Activated CD4-positive, alpha-beta memory T cell treated with anti-CD3 and anti-CD28 coated beads for 36 hours (primary cell): ENCODE measurements at places on chromosomes 6 and 20. TPM values are rescaled to one million over a fixed set of nuclear protein-coding genes. Genes with fewer than 3 reads are reported as not detected.

CRISP2 gene
- not detected for total RNA-seq

SLC22A7 gene
- not detected for total RNA-seq

GGTLC1 gene
- total RNA-seq = not detected

PDE7B gene
- total RNA-seq = 0.05 TPM

KHDC1L gene
- not detected for total RNA-seq

LINC00237 gene
- total RNA-seq = not detected

C20orf144 gene
- 0.26 TPM for total RNA-seq

NRSN1 gene
- total RNA-seq = not detected

COL19A1 gene
- 0.02 TPM for total RNA-seq

BMP6 gene
- 0.40 TPM for total RNA-seq
